T-helper 2 cell treated with Interferon-gamma antibody and Interleukin-4, amounts not matched to agents 5 μg/mL and 100 μg/mL, for 36 hours (primary cell): ENCODE measurements at places on chromosomes 12 and 14.

GRCh38 chr12:26713885-26714383, 119.1 kb downstream of the ITPR2 start:
- DNase-seq = no peak

- DNase-seq = no peak
Observed at GRCh38 chr14:88424573-88424972, 39.1 kb downstream of the SPATA7 start.

GRCh38 chr12:85457016-85457415, 177.0 kb downstream of the ALX1 start:
- no peak for DNase-seq

DNA sequence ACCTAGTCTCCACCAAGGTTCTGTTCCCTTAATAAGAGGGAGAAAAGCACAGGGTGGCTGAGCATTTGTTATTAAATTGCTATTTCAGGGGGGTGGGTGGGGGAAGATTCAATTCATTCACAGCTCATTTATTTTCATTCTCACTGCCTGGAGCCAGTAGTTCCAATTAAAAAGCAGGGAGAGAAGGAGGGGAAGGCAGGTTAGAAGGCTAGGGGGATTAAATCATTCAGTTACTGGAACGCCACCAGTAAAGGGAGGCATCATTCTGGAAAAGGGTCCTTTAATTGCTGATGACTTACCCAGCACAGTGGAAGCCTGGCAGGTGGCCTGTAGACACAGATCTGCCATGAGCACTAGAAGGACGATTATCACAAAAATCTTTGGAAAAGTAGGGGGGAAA, 47.4 kb downstream of the NIN start:
- DNase-seq = no peak

- no peak for DNase-seq
Observed at GRCh38 chr12:83996671-83997070, 915.9 kb downstream of the SLC6A15 start.

- DNase-seq = no peak
Observed at GRCh38 chr12:87795555-87795954, 233.6 kb downstream of the C12orf50 start.

- DNase-seq = peak; percentile 47
Observed at GRCh38 chr12:52121824-52122539, 42.5 kb downstream of the SMIM41 start.

GRCh38 chr14:63517354-63517753, 25.8 kb downstream of the PPP2R5E start:
- DNase-seq = no peak

DNA sequence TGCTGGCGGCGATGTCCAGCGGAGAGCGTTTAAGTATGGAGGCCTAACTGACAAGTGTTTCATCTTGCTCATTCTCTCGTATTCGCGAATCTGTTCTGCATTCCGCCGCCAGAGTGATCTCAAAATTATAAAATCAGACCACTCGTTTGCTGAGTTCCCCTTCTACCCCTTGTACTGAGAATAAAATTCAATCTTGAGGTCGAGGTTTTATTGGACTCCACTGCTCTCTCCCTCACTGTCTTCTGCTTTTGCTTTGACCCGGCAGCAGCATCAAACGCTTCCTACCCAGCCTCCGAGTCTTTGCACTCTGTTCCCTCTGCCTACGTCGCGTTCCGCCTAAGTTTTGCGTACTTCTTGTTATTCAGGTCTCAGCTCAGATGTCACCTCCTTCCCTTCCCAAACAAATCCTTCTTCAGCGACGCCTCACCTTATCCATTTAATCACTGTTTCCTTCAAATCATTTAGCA, 462 bp downstream of the KNTC1 start:
- DNase-seq = peak; percentile 39

DNA sequence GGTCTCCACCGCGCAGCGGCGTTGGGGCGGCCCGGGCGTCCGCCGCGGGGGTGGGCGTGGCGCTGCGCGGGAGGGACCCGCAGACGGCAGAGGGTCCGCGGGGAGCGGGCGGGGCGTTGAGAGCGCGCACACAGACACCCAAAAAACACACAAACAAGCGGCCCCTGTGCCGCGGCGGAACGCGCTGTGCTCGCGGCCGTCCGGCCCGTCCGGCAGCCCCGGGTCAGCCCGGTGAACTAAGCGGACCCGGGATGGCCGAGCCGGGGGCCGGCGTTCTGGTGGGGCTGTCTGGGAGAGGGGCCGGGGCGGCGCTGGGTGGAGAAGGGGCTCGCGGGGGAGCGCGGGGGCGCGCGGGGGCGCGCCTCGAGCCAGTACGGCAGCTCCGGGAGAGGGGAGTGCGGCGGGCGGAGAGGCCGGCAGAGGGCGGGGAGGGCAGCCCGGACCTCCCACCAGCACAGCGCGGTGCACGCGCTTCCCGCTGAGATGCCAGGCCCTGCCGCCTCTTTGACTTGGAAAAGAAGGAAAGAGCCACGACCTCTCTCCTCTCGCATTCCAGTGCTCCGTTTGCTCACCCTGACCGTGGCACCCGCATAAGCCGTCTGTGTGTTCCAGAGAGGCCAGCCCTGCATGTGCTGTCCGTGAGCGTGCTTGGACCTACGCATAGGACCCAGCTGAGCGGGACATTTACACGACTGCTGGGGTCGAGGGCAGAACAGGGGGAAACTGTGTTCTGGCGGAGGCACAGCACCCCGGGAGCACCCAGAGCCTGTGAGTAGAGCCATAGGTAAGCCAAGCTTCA, 10.3 kb downstream of the SLC6A12 start:
- no peak for DNase-seq

DNA sequence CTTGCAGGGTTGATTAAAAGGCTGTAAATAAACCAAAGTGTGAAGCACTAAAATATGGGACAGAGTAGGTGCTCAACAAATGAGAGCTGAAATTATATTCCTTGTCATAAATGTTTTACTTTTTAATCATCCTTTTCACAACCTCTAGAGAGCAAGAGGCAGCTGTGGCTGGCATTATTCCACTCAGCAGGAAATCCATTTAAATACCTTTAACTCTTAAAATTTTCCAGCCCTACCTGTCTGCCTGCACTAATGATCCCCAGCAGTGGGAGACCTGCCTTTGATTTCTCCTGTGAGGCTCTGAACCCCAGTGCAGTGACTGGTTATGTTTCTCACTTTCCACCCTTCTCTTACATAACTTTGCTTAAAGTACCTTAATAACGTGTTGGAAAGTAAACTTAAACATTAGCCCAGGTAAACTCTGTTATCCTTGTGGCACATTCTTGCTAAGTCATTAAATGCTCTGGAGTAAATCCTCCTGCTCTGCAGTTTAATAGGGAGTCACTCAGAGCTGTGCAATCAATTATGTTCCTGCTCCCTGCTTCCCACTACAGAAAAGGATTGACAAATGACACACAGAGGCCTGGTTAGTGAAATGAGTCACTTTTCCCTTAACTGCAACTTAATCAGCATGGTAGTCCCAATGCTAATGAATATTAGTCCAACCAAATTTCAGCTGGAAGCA, 755.7 kb upstream of the USP15 start:
- no peak for DNase-seq

DNA sequence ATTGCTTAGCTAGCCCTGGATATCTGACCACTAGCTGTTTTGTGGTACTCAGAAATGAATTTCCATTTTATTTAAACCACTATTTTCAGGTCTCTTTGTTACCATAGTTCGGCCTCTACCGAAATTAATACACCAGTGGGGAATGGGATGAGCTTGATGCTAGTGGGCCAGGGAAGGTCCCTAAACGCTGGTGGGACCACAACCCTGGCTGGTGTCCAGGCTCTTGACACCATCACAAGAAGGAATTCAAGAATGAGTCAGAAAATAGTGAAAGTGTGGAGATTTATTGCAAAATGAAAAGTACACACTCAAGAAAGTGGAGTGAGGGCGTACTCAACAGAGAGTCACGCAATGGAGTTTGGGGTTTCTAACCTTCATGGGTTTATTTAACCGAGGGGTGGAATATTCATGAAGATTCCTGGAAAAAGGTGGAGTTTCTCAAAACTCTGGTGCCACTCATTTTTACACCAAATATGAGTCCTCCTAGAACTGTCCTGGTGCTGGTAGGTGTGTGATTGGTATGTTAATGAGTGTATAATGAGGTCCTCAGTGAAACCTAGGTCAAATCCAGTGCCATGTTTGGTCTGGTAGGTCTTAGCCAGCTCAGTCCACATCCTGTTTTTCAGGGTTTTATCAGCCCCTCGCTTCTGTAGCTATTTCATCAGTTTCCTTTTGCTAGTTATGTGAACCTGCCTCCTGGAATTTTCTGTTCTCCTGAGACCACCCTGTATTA, 38.9 kb upstream of the LRP6 start:
- DNase-seq = no peak

- no peak for DNase-seq
Observed at GRCh38 chr12:47744005-47744651, 14.6 kb downstream of the RAPGEF3 start.

- DNase-seq = no peak
Observed at GRCh38 chr12:29591140-29592020, 93.9 kb upstream of the OVCH1 start.

DNA sequence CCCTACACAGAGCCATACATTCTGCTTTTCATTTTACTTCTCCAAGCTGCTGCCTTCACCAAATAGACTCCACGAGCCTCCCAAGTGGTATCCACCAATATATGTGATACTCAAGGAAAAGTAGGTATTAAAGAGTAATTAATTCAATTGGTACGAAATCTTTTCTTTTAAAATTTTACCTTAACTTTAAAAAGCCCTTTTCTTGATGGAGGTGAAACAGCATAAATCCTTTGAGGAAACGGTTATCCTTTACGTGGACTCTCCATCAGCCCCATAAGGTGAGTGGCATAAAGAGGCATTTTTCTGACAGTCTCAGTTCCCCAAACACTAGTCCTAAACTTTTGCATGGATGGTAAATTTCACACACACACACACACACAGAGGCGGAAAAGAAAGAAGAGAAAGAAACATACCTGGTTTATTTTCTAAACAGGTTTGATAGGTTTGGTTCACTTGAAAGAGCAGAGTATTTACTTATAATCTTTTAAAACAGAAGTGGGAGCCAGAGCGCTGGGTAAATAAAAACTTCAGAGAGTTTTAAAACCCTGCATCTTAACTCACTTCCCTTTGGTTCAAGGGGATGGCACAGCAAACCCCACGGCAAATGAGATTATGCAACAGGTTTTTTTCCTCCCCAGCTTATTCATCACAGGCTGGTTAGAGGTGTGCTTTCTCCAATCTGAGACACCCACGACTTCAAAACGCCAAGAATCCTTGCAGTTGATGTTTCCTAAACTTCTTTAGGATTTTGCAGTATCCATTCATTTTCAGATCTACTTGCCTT, 1.9 kb downstream of the DUSP16 start:
- peak; percentile 53 for DNase-seq

DNA sequence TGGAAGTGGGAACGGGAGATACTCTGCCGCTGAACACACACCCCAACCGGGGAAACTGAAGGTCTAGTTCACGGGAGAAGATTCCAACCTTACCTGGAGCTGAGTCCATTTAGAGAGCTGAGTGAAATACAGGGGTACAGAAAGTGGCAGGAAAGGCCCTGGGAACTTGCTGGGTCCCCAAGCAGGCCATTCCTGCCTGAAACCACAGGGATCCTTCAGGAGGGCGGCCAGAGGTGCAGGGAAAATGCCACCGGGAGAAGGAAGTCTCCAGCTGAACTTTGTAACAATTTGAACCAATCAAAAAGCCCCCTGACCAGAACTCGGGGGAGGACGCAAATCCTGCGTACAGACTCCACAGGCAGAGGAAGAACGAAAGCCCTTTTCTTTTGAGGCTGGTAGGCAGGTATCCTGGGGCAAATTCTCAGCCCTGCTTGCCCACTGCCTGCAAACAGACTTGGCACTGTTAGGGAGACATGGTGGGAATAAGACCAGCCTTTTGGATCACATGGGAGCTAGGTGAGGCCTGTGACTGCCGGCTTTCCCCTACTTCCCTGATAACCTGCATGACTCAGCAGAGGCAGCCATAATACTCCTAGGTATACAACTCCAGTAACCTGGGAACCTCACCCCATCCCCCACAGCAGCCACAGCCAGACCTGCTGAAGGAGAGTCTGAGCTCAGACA, 170.9 kb downstream of the SEC23A start:
- DNase-seq = no peak

GRCh38 chr14:36394593-36394992, 74.2 kb upstream of the MBIP start:
- no peak for DNase-seq

DNA sequence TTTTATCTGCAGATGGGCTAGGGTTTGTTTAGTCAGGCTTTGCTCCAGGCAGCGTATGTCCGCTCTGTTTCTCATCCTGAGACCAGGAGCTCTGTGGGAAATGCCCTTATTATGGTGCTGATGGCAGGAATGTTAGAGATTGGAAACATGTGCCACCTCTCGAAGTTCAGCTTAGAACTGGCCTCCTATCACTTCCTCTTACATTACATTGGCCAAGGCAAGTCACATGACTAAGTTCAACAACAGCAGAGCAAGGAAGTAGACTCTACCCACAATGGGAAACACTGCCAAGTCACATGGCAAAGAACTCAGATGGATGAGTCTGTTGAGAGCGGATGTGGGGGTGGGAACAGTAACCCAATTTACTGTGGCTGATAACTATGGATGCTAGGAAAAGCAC, 161.9 kb upstream of the WSCD2 start:
- no peak for DNase-seq

DNA sequence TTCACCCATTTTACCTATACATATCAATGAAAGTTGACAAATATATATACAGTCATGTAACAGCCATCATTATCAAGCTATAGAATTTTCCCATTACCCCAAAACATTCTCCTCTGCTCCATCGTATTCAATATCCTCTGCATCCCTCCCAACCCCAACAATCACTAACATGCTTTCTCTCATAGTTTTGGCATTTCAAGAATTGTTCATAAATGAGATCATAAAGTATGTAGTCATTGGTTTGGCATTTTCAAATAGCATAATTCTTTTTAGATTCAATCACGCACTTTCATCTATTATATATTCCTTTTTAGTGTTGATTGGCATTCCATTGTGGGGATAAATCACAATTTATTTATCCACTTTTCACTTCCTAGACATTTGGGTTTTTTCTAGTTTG, 866.0 kb upstream of the TMEM132C start:
- no peak for DNase-seq
